ENCODE measurements at places on chromosomes 6 and 20.

DNA sequence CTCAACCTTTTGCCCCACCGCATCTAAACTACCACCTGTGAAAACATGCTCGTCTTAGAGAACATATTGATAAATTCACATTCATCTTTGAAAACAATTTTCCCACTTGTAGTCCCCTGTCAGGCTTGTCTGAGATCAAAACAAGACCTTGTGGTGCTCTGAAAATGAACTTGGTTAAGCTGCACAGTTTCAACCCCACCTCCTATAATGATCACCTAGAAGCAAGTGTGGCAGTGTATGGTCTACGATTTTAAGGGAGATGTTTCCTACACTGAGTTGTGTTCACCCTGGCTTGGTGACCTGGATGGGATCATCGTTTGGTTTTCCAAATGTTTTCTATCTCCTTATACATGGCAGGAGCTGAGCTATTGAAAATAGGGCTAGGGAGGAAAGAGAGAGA lies 539.4 kb downstream of the DOK5 start:
- DNase-seq = no peak

DNA sequence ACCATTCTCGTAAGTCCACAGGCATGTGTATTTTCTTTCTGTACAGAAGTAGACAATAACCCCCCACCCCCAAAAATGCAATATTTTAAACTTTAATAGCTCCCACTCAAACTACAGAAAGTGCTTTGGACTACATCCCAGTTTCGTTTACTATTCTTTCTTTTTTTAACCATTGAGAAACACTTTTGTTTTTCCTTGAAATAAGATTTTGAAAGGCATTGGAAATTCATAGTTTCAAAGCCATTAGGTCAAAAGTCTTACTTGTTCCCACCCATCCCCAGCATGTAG lies 140.0 kb downstream of the KIF16B start:
- no peak for DNase-seq

DNA sequence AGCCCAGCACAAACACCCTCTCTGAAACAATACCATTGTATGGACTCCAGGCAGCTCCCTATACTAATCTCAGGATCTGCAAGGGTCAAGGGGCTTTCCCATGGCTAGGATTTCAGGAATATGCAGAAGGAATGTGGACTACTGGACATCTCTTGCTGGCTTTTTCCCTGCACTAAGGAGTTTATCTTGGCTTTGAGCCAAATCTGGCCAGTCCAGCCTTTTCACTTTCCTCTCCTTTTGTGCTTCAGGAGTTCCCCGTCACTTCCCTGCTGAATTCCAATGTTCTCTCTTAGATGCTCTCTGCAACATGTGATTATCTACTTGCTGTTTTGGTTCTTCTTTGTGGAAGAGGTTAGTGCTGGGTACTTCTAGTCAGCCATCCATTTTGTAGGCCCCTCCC lies 568.2 kb downstream of the HDGFL1 start:
- DNase-seq = no peak

- DNase-seq = no peak
These were observed 245.2 kb downstream of the HAO1 start for GRCh38 chr20:7695051-7695495.

GRCh38 chr6:126180585-126180984 lies 159.3 kb upstream of the CENPW start:
- no peak for DNase-seq

DNA sequence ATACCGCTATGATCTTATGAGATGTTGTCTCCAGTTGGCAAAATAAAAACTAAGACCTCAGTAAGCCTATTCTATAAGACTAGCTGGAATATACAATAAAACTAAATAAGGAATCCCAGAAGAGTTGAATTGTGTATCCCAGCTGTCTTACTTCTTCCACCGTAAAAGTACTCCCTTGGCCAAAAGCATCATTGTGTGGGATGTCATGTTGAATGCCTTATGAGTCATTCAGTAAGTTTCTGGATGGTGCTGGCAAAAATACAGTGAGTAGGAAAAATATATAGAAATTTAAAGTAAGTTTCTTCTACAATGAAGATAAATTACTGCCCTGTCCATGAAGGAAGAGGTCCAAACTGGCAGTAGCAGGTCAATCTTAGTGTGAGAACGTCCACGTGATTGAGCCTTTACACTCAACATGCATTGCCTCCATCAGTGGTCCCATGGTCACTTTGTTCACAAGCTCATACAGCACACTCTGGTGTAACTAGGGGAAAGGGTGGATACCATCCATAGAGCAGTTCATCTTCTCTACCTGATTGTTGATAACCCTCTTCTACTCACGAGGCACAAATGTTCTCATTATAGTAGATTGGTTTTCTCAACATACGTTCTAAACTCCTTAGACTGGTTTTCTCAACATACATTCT lies 13.7 kb upstream of the ZNF318 start:
- no peak for DNase-seq

- no peak for DNase-seq
These were observed 32.5 kb upstream of the SYNCRIP start for GRCh38 chr6:85675030-85675819.

- no peak for DNase-seq
These were observed 19.0 kb downstream of the CTCFL start for GRCh38 chr20:57505979-57506378.

DNA sequence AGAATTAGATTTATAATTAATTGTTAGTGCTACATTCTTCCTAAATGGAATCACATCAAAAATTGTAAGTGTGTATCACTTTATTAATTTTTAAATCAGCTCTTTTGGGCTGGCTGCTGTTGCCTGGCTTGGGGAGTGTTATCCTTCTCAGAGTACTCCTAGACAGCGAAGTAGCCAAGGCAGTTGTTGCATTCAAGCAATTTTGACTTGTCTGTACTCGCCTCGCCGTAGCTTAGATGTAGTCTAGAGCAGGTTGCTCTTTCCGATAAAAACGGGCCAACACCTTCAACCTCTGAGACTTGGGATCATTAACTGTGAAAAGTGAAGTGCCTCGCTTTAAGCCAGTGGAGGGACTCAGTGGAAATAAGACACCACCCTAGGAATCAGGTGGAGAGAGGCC lies 151.3 kb downstream of the FARS2 start:
- DNase-seq = no peak

GRCh38 chr6:80145509-80145908 lies 39.0 kb downstream of the BCKDHB start:
- DNase-seq = no peak

DNA sequence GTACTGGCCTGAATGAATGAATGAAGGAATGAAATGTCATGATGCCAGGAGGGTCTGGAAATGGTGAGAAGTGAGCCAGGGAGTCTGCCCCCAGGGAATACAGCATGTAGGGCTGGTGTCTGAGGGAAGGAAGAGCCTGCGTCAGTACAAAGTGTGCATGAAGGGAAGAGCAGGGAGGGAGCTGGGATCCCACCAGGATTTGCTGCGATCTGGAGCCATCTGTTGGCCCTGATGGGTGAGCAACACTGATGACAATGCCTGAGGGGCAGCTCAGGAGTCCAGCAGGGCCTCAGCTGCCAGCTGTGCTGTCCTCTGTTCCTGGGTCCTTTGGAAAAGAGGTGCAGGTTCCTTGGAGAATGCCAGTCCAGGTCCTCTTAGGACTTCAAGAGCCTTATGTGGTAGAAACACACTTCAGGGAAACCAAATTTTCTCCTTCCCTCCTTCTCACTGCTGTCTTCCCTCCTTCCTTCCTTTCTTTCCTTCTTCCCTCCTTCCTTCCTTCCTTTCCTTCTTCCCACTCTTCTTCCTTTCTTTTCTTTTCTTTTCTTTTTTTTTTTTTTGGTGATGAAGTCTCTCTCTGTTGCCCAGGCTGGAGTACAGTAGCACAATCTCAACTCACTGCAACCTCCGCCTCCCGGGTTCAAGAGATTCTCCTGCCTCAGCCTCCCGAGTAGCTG lies 11.5 kb downstream of the BPI start:
- no peak for DNase-seq

DNA sequence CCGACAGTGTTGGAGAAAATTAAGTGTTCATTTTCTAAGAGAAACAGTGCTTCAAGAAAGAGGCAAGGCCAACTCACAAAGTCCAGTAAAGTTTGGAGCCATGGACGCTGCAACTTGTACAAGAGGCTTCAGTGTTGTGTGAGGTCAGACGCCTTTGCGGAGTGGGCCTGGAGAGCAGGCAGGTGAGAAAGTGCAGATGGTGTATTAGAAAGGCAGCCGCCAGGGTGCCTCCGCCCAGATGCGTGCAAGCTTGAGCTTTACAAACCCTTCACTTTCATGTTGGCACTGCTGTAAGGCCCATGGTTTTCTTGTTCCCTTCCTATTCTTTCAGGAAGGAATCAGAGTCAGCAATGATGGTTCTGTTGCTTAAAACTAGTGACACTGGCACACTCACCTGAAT lies 25.4 kb upstream of the EXOC2 start:
- DNase-seq = no peak

- DNase-seq = no peak
These were observed 395.4 kb upstream of the SOX4 start for GRCh38 chr6:21198032-21198640.

- no peak for DNase-seq
These were observed 11.1 kb upstream of the LSM14B start for GRCh38 chr20:62111148-62111547.

- no peak for DNase-seq
These were observed 463.0 kb downstream of the CDKAL1 start for GRCh38 chr6:20997143-20997769.

DNA sequence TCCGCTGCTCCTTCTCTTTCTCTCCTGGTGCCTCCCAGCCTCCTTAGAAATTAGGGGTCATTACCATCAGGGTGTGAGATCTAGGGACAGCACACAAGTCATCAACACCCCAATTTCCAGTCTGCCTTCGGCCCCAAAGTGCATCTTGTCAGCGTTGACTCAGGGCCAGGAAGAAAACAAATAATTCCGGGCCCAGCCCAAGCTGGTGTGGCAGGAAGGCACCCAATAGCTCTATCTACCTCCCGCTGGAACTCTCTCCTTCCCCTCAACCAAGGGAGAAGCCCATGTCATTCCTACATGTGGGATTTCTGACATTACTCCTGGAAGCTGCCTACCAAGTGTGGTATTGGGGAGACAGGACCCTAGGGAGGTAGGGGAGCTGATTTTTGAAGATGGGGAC lies 11.5 kb upstream of the C6orf132 start:
- DNase-seq = no peak

DNA sequence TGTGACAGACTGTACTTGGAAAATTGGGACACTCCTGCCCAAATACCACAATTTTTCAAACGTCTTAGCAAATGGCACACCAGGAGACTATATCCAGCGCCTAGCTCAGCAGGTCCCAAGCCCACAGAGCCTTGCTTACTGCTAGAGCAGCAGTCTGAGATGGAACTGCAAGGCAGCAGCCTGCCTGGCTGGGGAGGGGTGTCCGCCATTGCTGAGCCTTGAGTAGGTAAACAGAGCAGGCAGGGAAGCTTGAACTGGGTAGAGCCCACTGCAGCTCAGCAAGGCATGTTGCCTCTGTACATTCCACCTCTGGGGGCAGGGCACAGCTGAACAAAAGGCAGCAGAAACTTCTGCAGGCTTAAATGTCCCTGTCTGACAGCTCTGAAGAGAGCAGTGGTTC lies 1003.3 kb upstream of the MAP3K7 start:
- DNase-seq = no peak

DNA sequence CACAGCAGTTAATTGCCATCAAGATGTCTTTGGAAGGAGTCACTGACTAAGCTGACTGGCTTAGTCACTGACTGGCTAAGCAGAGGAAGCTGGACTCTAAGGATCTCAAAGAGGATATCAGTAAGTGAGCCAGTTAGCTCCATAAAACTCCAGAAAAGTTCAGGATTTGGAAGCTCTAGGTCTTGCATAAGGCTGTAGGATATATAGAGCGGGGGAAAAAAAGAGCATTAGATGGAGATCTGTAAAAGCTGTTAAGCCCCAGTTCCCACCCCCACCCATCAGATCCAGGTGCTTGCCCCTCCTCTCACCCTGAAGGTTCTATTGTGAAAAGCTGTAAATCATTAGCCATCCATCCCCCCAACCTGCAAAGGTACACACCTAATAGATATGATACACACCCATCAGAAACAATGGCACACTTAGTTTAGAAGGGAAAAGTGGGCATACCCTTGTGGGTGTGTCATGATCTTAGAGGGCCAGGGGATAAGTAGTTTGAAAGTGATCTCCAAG lies 32.2 kb downstream of the CARMIL1 start:
- no peak for DNase-seq

DNA sequence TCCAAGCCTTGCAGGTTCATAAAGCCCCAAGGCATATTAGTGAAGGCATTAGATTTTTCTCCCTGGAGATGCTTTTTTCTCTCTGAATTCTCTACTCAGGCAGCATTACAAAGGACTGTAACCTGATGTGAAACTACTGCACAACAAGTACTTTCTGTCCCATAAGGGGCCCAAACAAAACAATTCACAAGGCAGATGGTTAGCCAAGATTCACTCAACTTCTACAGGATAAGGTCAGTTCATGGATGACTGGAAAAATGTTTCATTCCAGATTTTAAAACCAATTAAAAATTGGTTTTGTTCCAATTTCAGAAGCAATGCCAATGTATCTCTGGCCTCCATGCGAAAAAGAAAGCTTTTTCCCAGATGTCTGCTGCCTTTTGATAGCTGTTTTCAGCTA lies 181.8 kb downstream of the KHDC1L start:
- DNase-seq = no peak

DNA sequence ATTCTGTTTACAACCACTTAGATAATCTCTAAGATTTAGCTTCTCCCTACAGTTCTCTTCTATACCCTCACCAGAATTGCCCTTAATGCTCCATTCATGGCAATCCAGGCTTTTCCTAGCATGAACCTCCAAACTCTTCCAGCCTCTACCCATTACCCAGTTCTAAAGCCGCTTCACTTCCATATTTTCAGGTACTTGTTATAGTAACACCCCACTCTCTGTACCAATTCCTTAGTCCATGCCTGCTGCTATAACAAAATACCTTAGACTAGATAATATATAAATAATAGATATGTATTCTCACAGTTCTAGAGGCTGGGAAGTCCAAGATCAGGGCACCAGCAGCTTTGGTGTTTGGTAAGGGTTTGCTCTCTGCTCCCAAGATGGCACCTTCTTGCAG lies 16.5 kb upstream of the TRERF1 start:
- DNase-seq = no peak

DNA sequence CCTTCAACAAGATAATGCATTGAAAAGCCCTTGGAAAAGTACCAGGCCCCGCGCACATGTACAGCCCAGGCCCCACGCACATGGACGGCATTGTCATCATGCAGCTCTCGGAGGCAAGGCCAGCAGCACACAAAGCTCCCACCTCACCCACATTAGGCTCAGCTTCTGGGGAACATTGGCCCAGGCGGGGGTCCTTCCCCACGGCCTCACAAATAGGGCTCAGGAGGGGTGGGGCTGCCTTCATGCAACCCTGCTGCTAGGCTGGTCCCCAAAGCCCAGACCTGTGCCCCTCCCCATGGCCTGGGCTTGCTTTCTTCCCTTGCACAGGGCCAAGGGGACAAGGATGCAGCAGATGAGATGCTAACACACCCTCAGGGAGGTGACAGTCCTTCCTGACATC lies 26.7 kb downstream of the NPEPL1 start:
- DNase-seq = no peak

GRCh38 chr6:13710552-13711323 lies 897 bp downstream of the RANBP9 start:
- DNase-seq = no peak

DNA sequence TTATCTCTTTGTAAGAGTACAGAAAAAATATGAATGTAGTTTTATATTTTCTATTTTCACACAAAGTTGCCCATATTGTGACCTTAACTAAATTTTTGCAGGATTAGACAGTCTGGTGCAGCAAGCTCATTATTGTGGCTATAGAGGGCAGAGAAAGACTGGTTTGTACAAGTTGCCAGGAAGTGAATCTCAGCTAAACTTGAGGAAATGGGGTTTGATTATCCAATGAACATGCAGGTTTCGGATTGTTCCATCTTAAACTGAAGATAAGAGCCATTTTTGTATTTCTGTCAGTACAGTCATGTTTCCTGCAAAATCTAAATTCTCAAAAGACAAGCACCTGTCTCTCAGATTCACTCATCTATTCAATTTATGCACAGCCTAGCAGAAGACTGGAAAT lies 390.9 kb downstream of the MMUT start:
- no peak for DNase-seq

All from stimulated activated CD4-positive, alpha-beta T cell treated with anti-CD3 and anti-CD28 coated beads, Interleukin-15, amount 100 ng/mL, for 1 hour (primary cell).